ENCODE measurements at places on chromosomes 4 and X.

- DNase-seq: no peak
These were observed 668.5 kb downstream of the PCDH18 start for GRCh38 chr4:136863756-136864155.

GRCh38 chrX:50375481-50376267, 95.0 kb downstream of the DGKK start:
- DNase-seq: no peak

DNA sequence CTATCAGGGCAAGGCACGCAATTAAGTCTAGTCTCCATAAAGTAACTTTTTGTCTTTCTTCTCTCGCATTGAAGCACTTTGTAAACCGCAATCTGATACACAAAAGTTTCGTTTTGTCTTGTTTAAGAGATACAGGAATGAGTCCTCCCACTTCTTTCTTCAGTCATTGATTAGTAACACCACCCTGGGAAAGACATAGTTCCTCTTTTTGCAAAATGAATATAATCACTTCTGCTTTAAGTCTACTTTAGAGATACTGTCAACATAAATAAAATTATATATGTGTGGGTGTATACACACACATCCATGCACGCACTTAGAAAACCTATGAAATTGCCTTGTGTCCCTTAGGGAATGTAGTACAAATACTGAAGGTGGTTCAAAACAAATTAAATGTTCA, 11.7 kb downstream of the COQ2 start:
- no peak for DNase-seq

- DNase-seq: no peak
These were observed 273.5 kb downstream of the C4orf33 start for GRCh38 chr4:129369361-129370010.

- DNase-seq: no peak
These were observed 233.5 kb upstream of the PSAPL1 start for GRCh38 chr4:7668271-7668670.

- DNase-seq: peak; percentile 5
These were observed 102.5 kb downstream of the CFAP299 start for GRCh38 chr4:80438016-80438415.

DNA sequence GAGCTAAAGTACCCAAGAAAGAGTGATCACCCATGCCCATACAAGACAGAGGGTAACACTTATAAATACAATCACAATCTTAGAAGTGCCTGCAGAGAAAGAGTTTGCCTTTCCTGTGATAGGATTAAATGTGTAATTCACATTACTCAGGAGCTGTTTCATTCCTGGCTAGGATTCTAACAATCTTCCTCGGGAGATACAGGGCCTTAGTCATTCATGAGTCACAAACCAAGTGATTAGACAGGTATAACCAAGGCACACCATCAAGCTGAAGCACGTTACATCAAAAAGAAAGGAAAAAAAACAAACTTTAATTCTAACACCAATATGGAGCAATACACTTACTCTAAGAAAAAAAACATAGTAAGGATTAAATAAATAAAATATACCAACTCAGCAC, 14.9 kb downstream of the ABCG2 start:
- DNase-seq: peak; percentile 48

DNA sequence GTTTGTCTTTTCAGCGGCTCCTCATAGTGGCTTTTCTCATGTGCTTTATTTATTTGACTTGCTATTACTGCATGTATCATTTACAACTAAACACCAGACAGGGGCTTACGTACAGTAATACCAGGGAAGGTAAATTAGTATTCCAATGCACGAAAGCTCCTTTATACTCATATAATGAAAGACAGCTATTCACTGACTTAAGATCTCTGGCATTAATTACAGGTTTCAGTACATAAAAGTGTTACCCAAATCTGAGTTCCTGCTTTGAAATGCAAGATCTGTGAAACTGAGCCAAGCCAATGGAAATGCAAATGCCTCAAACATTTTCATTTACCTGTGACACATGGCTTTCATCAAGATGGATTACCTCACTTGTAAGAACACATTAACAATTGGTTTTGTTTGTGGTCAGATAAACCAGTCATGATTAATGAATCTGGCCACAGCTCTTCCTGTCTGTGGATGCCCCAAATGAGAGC, 107.2 kb downstream of the ANAPC4 start:
- no peak for DNase-seq
